Activated T-helper 1 cell treated with anti-CD3 and anti-CD28 coated beads, Interleukin-2, amount 50 U/mL, for 16 hours (primary cell): ENCODE measurements at places on chromosomes 3 and 15.

GRCh38 chr3:159922861-159923312 is 65.7 kb upstream of the IL12A start:
- DNase-seq: no peak

DNA sequence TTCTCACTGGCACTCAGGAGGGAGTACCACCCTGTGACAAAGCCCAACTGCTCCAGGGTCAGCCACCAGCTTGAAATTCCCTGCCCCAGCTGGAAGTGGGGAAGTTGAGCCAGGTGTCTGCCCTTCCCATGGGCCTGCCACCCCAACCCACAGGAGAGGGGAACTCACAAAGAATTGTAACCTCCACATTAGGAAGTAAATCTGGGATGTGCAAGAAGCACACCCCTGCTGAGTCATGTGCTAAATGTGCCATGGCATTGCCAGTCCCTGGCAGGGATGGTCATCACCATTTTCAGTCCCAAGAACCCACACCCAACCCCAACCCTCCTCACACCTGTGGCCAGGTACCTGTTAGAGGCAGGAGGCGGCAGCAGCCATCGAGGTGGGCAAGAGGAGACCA is 165.2 kb upstream of the THBS1 start:
- DNase-seq: no peak

DNA sequence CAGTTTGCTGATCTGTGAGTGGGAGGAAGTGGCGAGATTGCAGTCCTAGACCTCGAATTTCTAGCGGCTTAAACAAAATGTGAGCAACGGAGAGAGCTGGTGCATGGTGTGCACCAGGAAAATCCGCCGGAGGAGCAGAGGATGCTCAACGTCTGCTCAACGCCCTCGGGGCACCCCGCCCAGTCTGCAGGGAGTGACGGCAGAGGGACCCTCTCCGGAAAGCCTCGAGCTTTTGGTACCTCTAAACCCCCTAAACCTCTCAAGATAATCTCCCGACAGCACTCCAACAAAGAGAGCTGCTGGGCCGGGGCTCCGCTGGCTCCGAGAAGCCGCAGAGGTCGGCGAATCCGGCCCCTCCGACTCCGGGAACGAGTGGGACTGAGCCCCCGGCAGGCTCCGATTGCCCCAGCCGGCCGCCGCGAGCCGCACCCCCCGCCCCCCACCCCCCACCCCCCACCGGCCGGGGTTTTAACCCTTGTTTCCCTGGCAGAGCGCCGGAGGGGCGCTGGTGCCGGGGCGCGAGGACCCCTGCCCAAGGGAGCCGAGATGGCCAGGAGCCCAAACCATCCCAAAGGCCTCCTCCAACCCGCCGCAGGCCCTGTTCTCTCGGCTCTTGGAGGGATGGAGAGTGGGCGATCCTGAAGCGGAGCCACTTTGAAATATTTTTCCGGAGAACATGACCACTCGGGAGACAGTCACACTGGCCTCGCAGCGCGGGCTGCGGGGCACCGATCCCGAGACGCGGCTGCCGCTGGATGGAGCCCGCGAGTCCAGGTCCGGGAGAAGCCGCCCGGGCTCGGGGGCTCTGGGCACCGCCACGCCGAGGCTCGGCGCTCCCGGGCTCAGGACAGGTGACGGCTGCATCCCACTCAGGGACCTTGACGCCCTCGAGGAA is 1.5 kb downstream of the MEGF11 start:
- DNase-seq: peak; percentile 9

- no peak for DNase-seq
These were observed 63.4 kb downstream of the EOMES start for GRCh38 chr3:27658741-27659140.

DNA sequence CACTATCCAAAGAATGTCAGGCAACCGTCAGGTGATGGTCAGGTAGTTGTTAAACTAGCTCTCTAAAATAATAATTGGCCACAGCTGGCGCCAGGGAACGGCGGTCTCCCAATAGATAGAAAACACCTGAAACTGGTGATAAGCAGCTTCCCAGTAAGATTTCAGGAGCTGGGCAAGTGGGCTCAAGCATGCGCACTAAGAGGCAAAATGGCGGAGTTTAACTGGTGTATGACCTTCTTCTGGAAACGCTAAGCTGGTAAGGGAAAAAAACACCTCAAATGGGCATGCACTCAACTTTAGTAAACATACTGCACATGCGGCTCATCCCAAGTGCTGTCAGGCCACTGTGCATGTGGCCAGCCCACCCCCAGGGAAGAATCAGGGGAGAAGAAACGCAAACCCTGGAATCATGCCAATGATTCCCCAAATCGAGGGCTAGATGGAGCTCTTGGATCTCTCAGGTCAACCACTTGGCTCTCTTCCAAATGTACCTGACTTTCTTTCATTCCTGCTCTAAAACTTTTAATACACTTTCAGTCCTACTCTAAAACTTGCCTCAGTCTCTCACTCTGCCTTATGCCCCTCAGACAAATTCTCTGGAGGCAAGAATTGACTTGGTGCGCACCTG is 195.0 kb downstream of the ZNF621 start:
- DNase-seq: no peak

DNA sequence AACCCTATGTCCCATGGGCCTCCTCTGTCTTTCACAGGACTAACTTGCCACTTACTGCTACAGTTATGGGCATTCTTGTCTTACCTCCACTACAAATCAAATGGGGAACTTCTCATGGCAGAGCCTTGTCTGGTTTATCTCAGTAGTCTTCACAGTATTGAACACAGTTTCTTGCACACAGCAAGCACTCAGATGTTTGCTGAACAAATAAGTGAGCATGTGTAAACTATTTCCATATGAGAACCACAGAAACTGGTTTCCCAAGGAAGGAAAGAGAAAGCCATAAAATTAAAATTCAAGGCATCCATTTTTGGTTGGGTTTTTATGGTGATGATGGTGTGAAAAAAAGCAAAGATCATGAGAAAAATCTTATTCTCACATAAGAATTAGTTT is 189.2 kb downstream of the MEX3B start:
- no peak for DNase-seq

- DNase-seq: no peak
These were observed 48.3 kb upstream of the TRIM42 start for GRCh38 chr3:140629357-140630137.

DNA sequence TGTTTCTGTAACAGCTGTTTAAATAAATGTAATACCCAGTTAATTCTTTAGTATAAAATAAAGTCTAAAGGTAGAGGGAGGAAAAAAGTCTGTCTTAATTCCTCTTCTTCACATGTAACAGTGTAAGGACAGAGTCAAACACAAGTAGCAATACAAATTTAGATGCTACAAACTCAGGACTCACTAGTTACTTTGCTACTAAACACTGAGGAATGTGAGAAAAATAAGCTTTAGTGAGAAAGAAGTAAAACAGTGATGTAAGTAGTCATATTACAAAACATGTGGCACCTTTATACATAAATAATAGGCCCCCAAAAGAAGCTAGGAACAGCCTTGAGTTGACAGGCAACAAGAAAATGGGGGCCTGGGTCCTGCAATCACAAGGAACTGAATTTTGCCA is 113.0 kb downstream of the TBC1D5 start:
- DNase-seq: no peak

- DNase-seq: no peak
These were observed 101.5 kb upstream of the ASB14 start for GRCh38 chr3:57393977-57394376.

GRCh38 chr3:4850211-4850927 is 128.9 kb upstream of the BHLHE40 start:
- DNase-seq: no peak

DNA sequence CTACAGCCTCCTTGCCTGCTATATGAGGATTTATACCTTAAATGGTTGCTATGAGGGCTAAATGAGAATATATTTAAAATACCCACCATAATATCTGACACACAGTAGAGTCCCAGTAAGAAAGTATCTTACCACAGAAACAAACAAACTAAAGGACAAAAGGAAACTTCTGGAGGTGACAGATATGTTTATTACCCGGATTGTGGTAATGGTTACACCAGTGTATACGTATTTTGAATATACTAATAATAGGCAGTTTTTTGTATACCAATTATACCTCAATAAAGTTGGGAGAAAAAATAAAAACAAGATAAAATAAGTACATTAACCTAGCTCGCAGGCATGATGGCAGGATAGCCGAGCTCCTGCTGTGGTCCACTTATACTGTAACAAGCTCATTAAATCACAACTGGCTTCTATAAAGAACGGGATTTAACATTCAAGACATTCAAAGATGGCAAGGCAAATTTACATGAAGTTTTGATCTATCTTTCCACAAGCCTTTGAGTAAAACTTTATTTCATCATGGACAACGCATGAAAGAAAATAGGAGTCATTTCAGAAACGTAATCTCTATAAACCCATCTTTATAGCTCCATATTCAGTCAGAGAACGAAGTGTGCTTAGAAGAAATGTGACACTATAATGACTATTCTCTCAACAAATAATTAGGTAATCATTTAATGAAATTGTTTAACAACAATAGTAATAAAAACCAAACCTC is 1.5 kb downstream of the RPN1 start:
- no peak for DNase-seq
